Central memory CD4-positive, alpha-beta T cell (primary cell): ENCODE measurements at places on chromosomes 13 and 19.
A peak's percentile ranks its signal among the peaks of the same experiment; 100 is the strongest.

- no peak for DNase-seq
Measured at GRCh38 chr13:69202996-69203395, 904.6 kb upstream of the ATXN8OS start.

- peak; percentile 96 for DNase-seq
Measured at GRCh38 chr19:8592231-8593009, 15.2 kb upstream of the MYO1F start.

DNA sequence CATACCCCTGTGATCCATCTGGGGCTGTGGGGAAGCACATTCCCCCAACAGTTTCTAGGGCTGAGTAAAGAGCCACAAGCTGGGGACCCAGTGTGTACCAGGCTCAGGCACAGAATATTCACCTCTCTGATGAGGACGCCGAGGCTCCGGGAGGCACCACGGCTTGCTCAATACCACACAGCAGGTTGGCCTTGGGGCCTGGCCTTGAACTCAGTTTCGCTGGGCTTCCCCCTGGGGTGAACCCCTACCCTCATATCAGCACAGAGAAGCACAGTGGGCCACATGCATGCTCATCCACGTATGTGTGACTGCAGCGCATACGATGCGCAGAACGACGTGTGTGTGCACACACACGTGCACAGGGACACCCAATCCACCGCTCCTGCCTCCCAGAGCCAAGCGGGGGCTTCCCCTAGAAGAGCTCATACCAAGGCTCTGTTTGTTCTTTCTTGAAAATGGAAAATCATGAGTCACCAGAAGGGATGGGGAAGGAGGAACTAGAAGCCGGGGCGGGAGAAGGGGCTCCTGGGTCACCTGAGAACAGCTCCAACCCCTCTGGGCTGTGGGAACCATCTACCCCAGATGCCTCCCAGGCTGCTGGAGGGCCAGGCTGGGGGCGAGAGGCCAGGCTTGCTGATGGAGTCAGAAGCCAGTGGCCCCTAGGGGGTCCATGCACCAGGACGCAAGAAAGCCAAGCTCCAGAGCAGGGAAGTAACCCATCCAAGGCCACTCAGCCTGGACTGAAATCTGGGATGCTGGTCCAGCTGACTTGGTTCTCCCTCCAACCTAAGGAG, 4.9 kb upstream of the PDE4C start:
- DNase-seq: no peak

DNA sequence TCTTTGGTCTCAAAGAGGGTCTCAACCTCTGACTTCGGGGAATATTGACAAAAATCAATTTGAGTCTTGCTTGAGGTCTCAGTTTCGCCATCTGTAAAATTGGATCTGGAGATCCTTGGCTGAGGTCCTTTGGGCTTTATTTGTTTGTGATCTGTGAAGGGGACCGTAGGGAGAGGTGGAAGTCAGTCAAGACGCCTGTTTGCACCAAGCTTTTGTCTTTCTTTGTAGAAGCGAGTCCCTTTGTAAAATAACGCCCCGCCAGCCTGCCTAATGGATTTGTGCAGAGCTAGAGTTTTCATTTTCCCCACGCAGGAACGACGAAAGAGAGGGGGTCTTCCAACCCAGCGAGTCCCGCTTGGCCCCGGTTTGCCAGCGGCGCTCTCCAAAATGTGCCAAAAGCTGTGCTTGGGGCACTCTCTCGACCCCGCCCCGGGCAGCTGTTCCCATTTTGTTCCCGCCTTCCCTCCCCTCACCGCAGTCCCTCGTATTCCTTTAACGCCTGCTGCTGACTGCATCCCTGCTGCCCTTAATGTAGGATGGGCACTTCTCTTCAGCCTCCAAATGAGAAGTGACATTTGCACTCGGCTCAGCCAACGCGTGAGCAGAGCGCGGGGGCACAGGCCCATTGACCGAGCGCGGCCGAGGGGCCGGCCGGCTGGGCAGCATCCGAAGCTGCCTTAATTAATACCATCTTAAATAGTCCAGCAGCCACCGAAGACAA, 13.0 kb downstream of the ZIC5 start:
- no peak for DNase-seq

DNA sequence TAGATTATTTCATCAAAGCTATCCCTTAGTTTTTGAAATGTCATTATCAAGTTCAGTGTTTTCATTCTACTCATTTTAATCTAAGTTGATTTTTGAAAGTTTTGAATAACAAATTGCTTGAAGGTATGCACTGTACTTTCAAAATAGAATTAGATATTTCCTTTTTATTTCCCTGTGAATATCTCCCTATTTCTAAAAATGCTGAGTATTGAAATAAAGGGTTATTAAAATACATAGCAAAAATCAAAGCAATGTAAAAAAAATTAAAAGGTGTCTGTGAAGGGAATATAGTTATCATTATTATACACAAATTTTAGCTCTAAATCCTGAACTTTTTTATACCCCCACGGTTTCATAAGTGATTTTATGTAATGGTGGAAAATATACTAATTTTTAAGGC, 967.8 kb downstream of the PCDH9 start:
- DNase-seq: no peak
